ENCODE measurements at places on chromosomes 7 and 10.

GRCh38 chr7:103094102-103094501 lies 19.2 kb downstream of the ARMC10 start:
- DNase-seq: no peak

DNA sequence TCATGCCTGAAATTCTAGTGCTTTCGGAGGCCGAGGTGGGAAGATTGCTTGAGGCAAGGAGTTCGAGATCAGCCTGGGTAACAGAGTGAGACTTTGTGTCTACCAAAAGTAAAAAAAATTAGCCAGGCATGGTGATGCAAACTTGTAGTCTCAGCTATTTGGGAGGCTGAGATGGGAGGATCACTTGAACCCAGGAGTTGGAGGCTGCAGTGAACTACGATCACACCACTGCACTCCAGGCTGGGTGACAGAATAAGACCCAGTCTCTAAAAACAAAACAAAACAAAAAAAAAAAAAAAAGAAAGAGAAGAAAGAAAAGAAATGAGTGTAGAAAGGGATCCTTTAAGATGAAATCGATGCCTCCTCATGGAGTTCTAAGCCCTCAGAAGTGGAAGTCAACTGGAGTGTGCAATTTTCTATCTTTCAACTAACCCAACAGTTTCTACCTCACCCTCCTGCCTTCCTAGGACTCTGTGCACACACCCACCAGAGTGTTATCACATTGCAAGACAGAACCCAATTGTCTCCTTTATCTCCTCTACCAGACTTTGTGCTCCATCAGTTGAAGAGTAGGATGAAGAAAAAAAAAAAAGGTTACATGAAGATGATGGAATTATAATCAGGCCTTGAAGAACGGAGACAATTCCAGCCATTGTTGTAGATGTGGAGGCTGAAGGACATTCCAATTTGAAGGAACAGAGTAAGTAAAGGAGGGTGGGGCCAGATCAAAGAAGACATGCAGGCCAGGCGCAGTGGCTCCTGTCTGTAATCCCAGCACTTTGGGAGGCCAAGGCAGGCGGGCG lies 26.9 kb downstream of the NYAP1 start:
- no peak for DNase-seq

DNA sequence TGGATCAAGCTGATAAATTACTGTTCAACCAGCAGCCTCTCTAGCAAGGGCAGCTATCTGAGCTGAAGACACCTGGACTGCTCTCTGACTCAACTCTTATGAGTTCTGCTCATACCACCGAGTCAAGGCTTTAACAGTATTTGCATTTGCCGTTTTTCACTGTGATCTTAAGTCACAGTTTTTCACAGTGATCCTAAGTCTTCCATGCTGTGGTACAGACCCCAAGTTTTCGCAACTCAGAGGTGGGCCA lies 31.3 kb downstream of the PIP4K2A start:
- no peak for DNase-seq

GRCh38 chr10:113304726-113305125 lies 248.1 kb upstream of the HABP2 start:
- no peak for DNase-seq

GRCh38 chr10:77633376-77633775 lies 4.2 kb downstream of the KCNMA1 start:
- no peak for DNase-seq

DNA sequence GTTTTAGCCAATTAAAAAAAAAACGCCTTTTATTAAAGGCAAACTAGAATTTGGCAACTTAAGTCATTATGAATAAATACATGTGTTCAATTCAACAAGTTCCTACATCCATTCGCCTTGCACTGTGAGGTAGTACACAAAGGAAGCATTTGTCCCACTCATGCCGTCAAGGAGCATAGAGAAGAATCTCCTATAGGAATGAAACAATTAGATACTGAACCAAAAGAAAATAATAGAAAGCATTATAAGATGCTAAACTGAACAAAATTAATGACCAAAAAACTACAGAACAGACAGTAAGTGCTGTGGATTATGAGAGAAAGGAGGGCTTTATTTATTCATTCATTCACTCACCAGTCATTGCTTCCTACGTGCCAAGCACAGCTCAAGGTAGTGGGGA lies 42.2 kb downstream of the SNX13 start:
- no peak for DNase-seq

- no peak for DNase-seq
These were observed at the start of gene BCL7B for GRCh38 chr7:73557397-73558257. BCL7B (minus strand) TSS chr7:73557690; CDS start chr7:73557578, 112 bp downstream.

DNA sequence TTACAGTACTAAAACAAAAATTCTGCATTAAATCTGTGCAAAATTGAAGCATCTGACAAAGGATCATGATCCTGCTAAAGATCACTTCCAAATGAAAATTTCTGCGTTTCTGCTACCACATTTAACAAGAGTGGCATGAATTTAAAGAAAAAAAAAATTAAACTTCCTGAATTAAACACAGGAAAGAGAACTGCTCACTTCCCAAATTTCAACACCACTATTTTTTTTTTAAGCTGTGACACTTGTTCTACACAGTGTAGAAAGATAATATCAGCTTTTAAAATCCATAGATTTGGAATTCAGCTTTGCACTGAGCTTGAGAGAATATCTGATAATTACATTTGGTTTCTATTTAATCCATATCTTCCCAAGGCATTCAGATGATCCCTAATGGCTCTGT lies 73.6 kb downstream of the EPC1 start:
- DNase-seq: no peak

GRCh38 chr10:9244864-9245263 lies 1190.4 kb downstream of the GATA3 start:
- no peak for DNase-seq

- DNase-seq: no peak
These were observed 129.3 kb downstream of the WNT2 start for GRCh38 chr7:117193564-117193963.

DNA sequence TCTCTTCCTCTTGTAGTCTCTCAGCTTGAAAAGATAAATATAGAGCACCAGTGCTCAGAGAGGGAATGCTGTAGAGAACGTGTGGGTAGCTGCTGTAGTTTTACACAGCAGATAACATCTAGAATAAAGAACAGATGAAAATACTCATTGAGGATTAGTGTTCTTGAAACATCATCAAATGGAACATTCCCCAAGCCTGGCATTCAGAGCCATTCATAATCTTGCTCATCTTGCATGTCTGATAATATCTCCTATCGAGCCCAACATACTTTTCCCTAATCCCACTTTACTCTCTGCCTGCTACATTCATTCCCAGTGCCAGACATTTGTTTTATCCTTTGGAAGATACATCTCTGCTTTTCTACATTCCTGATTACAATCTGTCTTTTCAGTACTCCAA lies 35.2 kb downstream of the MCU start:
- no peak for DNase-seq

GRCh38 chr7:152006336-152006735 lies 19.1 kb upstream of the GALNT11 start:
- no peak for DNase-seq

DNA sequence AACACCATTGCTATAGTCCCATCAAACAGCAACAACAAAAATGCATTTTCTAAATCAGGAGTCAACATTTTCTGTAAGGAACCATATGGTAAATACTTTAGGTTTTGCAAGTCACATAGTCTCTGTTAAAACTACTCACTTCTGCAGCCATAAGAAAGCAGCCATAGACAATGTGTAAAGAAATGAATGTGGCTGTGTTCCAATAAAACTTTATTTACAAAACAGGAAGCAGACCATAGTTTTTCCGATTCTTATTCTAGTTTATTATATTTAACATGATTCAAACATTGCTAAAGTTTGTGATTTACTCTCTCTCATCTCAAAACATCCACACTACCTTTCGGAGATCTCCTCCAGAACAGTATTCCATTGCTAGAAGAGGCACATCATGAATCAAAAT lies 6.9 kb downstream of the CHUK start:
- DNase-seq: no peak

DNA sequence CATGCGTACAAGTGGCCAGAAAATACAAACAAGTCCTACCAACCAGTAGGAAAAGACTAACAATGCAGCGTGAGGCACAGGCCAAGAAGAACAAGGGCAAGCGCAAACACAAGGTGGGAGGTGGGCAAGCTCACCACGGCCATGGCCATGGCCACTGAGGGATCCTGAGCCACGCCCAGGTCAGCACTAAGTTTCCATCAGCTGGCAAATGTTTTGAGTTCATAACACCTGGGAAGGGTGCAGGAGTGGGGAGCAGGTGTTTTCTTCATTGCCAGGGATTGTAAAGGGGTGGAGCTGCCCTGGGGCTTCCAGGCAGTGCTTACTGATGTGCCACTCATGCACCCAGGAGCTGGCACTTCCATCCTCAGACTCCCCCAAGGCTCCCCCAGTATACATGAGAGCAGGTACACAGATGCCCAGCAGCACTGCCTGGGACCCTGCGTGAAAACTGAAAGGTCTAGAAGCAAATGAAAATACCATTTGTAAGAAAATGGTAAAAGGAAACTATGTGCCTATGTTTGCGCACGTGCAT lies 139.2 kb upstream of the RET start:
- no peak for DNase-seq

- no peak for DNase-seq
These were observed at the start of gene LRRN3 for GRCh38 chr7:111090846-111091245. LRRN3 (plus strand) TSS chr7:111091127; CDS start chr7:111122773, 31,646 bp downstream.

DNA sequence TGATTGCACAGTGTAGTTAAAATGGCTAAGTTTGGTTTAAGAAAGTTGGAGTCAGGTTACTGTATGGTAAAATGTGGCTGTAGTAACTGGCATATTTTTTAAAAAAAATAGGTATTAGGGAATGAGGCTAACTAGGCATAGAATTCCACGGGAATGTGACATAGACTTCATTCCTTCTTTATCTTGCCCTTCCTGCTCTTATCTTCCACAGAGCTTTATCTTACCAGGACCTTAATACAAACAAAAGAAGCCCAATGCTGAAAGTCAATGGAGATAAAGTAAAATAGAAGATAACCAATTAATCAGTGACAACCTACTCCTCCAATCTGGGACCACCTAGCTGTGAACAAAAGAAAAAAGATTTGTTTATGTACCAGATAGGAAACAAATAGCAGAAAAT lies 58.1 kb downstream of the TET1 start:
- no peak for DNase-seq

DNA sequence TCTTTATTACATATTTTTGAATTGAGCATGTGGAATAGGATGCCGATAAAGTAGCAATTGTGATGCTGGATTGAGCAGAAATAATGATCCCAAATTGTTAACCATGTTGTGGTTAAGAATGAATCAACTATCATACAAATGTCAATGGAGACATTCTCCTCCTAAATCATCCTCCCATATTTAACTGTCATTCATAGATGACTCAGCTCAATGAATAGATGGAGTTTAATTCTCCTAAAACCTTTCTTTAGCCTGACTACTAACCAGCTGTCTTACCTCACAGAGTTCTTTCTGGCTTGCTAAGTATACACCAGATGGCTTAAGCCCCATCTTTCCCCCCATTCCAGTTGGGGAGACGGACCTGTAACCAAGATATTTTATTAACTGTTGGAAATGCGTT lies 23.4 kb upstream of the NPS start:
- DNase-seq: no peak

DNA sequence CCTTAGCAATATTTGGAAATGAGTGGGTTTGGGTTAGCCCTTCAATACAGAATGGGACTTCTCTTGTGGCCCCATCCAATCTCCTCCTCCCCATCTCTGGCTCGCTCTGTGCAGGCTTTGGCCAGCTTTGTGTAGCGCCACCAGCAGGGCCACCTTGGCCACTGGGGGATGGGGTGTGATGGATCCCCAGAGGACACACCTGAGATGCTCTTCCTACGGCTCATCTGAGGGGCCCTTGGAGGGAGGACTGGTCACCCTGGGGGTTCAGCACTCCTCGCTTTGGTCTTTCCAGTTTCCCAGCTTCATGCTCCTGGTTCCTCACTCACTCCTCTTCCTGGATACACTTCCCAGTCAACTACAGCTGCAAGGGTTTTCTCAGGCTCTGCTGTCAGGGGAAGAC lies 15.3 kb upstream of the C10orf90 start:
- DNase-seq: no peak

DNA sequence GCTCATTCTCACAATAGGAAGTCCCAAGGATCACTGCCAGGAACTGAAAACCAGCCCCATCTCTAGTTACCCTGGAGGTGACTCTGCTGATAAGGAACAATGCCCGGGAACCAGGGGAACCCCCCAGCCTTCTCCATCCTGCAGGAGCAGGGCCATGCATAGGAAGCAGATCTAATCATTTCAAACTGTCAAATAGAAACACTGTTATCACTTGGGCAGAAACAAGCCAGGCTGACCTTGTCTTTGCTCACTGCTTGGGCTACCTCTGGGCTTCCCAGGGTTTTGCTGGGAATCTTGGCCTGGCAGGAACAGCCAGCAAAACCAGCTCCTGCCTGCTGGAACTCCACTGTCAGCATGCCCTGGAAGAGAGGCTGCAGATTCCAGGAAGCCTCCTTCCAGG lies 114.1 kb downstream of the RNF216 start:
- DNase-seq: no peak

- DNase-seq: no peak
These were observed 171.9 kb upstream of the CACNA2D1 start for GRCh38 chr7:82615527-82615926.

GRCh38 chr7:151115121-151115835 lies 29.0 kb downstream of the AGAP3 start:
- no peak for DNase-seq

- no peak for DNase-seq
These were observed 57.7 kb downstream of the TNPO3 start for GRCh38 chr7:128997181-128997580.

DNA sequence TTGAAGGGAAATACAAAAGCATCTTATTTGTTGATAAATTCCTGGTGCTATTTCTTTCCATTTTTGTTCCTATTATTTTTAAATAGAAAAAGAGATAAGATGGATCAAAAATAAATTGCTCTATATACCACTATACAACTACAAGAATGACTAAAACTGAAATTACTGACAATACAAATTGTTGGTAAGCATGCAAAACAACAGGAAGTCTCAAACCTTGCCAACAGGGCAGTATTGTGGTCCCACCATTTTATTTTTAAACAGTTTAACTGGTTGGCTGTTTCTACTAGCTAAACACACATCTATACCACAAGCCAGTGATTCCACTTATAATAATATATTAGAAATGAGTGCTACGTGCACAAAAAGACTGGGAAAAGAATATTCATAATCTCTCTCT lies 213.0 kb downstream of the JAZF1 start:
- DNase-seq: no peak

- no peak for DNase-seq
These were observed 33.7 kb upstream of the TNRC18 start for GRCh38 chr7:5457245-5457735.

DNA sequence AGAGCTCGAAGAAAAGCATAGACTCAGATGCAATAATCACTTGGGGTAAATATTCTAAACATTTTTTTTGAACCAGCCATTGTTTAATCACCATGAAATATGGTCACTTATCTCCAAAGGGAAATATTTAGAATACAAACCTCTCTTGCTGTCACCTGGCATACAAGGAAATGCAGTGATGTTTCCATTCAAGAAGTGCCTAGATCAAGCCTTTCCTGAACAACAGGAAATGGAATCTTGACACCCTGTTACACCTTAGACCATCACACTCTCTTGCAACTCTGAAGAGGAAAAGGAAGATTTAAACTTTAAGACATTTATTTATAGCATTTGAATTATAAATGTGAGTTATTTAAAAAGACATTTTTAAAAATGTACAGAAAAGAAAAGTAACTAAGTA lies 263.0 kb upstream of the BMPER start:
- no peak for DNase-seq

All from renal cortex interstitium (tissue), 15 donors.